NCI-H2081 (cell line): ENCODE measurements at places on chromosomes 16 and 17.

DNA sequence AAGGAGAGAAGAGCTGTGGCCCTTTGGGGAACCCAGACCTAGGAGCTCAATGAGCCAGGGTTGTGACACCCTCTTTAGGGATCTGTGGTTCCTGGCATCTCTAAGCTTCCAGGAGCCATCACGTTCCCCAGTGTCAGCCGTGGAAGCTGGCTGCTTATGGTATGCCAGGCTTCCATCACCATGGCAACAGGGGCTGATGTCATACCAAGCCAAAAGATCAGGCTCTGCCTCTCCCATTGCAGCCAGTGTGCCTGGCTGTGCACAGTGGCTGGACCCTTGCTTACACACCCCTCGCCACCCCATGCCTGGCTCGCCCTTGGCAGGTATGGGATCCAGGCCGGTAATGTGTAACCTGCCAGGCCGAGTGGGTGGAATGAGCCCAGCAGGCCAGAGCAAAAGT is 91.1 kb downstream of the SSH2 start:
- DNase-seq = no peak

DNA sequence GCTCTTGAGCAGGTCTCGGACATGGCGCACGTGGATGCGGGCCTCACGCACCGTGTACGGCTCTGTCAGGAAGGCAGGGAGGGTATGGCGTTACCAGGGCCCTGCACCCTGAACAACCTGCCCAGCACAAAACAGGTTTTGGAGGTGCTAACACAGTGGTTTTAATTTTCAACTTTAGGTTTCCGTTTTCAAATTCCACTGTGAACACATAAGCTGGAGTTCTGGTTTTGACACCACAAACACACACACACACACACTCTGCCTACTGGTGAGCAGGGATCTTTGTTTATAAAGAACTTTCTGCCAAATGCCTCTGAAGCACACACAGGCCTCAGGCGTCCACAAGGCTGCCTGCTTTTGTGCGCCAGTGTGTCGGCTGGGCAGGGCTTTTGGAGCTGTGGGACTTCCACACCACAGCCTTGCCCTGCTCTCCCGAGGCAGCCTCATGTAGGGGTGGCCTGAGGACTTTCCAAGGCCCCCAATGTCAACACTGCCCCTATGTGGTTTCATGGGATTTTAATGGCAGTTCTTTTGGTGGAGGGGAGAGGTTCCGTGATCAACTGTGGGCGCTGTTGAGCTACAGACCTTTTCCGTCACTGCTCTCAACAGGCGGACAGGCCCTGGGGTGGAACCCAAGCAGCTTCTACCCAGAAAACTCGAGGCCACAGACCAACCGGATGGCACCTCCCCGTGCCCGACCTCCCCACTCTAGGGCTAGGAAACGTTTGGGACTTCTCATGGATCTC is 9.4 kb downstream of the CLUH start:
- no peak for DNase-seq

DNA sequence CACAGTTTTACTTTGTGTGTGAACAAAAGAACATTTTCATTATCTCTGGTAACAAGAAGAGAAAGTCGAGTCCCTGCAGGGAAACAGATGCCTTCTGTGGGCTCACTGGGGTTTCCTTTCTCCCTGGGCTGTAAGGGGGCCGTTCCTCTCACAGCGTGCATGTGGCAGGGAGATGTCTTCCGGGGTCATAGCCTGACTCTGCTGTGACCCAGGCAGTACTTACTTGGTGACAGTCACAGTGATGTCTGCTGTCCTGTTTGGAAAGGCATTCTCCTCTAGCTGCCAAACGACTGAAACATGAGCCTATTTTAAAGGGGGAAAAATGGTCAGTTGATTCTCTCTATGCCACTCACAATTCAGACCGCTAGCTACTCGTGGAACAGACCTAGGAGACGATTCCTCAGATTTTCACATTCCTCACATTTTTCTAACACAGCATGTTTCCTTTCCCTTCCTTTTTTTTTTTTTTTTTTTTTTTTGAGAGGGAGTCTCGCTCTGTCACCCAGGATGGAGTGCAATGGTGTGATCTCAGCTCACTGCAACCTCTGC is 7.3 kb downstream of the HASPIN start:
- DNase-seq = no peak

GRCh38 chr16:85583491-85584181 is 29.5 kb upstream of the GSE1 start:
- peak; percentile 80 for DNase-seq

GRCh38 chr16:4455081-4455480 is 19.3 kb downstream of the NMRAL1 start:
- no peak for DNase-seq

GRCh38 chr16:53545433-53545832 is 42.4 kb upstream of the AKTIP start:
- no peak for DNase-seq

DNA sequence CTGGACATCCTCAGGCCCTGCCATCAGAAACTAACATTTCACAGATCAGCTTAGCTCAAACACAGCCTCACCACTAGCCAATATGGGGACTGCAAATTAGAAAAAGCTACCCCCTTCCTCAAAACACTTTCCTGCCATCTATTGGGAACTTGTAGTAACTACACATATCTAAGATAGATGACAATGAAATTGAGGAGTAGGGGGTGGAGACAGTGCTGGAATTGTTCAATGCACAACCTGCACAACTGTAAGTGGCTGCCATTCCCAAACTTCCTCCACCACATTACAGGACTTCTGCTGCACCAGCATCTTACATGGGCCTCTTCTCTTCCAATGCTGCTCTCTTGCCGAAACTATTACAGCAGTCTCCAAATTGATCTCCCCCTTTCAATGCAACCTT is 21.9 kb downstream of the AIPL1 start:
- no peak for DNase-seq
